NCI-H1105 treated with DMSO at 0.1 percent for 48 hours (cell line): ENCODE measurements at places on chromosomes 16 and 17.
A peak's percentile ranks its signal among the peaks of the same experiment; 100 is the strongest.

DNA sequence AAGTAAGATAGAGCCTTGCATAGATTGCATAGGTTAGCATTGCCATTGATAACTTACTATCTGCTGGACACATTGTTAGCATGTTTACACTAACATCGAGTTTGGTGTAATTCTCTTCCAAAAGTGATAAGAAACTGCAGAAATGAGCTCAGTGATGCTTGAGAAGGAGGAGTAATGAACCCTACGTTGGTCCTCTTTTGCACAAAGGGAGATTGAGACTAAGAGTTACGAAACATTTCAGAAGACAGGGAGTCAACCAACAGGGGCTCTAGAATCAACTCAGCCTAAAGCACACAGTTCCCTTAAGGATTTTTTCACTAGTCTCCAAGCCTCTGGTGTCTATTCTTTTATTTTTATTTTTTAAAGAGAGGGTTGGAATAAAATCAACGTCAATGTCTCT lies 6.8 kb downstream of the CCL7 start:
- no peak for DNase-seq

DNA sequence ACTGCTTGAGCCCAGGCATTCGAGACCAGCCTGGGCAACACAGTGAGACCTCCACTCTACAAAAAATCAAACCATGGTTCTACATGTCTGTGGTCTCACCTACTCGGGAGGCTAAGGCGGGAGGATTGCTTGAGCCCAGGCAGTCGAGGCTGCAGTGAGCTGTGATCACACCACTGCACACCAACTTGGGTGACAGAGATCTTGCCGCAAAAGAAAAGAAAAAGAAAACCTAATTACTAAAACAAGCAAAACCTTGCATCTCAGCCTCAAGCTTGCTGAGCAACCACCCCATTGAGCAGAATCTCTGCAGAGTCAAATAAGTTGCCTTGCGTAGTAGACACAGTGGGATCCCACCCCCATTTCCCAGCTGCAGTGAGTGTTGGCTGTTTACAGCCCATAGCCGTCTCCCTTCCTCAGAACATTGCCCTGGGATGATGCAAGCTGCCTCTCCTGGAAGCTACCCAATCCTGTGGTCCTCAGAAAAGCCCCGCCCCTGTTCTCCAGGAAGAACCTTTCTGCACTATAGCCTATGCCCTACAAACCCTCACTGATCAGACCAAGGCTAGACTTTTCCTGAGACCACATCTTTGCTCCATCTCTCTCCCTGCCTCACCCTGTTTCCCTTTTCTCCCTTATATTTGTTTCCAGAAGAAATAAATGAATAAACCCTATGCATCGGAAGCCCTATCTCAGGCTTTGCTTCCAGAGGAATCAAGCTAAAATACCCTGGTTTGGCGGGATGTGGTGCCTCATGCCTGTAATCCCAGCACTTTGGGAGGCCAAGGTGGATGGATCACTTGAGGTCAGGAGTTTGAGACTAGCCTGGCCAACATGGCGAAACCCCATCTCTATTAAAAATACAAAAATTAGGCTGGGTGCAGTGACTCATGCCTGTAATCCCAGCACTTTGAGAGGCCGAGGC lies 16.7 kb upstream of the ERN2 start:
- no peak for DNase-seq

DNA sequence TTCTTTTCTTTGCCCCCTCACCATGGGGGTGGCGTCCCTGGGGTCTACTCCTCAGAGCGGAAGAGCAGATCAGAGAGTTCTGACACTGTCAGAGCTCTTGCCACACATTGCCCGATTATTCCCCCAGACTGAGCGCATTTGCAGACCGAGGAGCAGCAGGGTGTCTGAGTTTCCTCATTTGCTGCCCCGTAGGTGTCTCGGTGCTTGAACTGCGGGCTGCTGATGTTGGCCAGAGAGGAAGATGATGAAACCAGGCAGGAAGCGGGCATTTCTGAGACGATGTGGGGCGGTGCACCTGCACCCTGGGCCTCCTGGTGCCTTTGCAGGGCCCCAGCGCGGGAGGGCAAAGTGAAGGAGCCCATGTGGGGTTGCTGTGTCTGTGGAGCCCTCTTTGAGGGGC lies 55.2 kb downstream of the ARSG start:
- no peak for DNase-seq

DNA sequence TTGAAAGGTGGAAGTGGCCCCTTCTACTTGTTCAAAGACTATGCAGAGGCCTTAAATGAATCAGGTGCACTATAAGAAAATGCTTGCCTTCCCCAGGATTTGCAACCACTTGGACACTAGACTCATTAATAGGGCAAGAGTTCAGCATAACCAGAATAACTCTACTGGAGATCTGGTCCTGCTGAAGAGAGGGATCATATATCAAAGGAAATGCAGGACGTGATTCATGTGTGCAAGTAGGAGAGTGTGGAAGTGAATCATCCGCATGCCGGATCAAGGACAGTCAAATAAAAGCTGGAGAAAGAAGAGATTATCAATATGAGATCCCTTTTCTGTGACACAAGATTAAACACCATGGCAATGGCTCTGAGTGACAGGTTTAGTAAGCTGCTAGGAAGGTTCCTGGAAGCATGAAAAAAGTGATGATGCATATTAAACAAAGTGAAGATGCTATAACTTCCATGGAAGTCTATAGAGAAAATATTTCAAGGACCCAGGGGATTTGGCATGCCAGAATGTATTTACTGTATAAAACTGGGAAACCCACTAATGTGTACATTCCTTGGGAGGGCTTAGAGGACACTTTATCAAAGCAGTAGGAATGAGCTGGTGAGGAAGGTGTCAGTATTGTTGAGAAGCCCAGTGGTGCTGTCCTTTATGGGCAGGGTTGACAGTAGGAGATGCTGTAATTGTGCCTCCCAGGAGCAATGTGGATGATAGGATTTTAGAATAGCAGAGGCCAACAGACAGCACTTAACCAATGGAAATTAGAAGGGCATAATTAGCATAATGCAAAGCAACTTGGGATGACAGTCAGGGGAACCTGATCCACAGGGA lies 133.1 kb downstream of the ABCA8 start:
- DNase-seq: no peak

- DNase-seq: no peak
Observed at GRCh38 chr16:79316004-79316458, 284.5 kb downstream of the MAF start.

GRCh38 chr16:17134586-17134985 lies 336.2 kb downstream of the XYLT1 start:
- DNase-seq: no peak

GRCh38 chr17:48541577-48542113 lies 3.3 kb downstream of the HOXB2 start:
- peak; percentile 61 for DNase-seq

DNA sequence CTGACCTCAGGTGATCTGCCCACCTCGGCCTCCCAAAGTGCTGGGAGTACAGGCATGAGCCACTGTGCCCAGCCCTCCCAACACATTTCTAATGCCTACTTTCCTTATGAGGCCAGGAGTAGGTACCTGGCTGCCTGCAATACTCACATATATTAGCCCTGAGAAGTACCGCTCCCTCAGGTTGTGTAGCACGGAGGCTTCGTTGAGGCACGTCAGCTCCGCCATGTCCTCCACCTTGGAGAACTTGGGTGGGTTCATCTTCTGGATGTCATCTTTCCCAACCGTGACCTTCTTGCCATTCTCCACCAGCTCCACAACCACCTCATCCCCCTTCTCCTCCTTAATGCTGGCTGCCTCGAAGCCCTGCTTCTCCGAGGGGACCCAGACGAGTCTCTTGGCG lies 19.1 kb downstream of the MYH11 start:
- no peak for DNase-seq
